ENCODE measurements at places on chromosomes 2 and 18. TPM values are rescaled to one million over a fixed set of nuclear protein-coding genes. Genes with fewer than 3 reads are reported as not detected.

Gene VWC2L
- polyA plus RNA-seq = not detected

Gene IL37
- not detected for polyA plus RNA-seq

Gene PAX8
- polyA plus RNA-seq = 0.22 TPM

Gene ST6GAL2
- 0.11 TPM for polyA plus RNA-seq

Gene ADAM17
- polyA plus RNA-seq = 8.4 TPM

Gene SPATA3
- polyA plus RNA-seq = not detected

Gene PDE1A
- polyA plus RNA-seq = 1.3 TPM

Gene ABCG5
- polyA plus RNA-seq = 0.03 TPM

Gene IL1RL1
- polyA plus RNA-seq = 5.6 TPM

Gene TRIM54
- polyA plus RNA-seq = 0.03 TPM

Gene FBLN7
- polyA plus RNA-seq = 7.1 TPM

Gene BOLA3
- polyA plus RNA-seq = 65.0 TPM

Gene SMYD1
- polyA plus RNA-seq = not detected

Gene PRKAG3
- polyA plus RNA-seq = 0.06 TPM

Gene ELOA2
- not detected for polyA plus RNA-seq

Gene HJURP
- 0.16 TPM for polyA plus RNA-seq

Gene FIGN
- 1.1 TPM for polyA plus RNA-seq

Gene CPO
- 1.1 TPM for polyA plus RNA-seq

Gene CHRND
- not detected for polyA plus RNA-seq

Gene RGPD5
- polyA plus RNA-seq = 4.1 TPM

Gene RGPD3
- polyA plus RNA-seq = 0.11 TPM

Gene EFR3B
- 0.18 TPM for polyA plus RNA-seq

Gene MAB21L4
- 0.37 TPM for polyA plus RNA-seq

Gene CACNB4
- polyA plus RNA-seq = 0.45 TPM

Gene SERPINB3
- 0.08 TPM for polyA plus RNA-seq

Gene KLHL29
- 4.6 TPM for polyA plus RNA-seq

Gene GMCL1
- polyA plus RNA-seq = 5.8 TPM

Gene SKOR2
- polyA plus RNA-seq = not detected

Gene NR4A2
- polyA plus RNA-seq = 4.0 TPM

Gene ST3GAL5
- polyA plus RNA-seq = 3.3 TPM

Gene PKDCC
- 46.7 TPM for polyA plus RNA-seq

Gene TXNDC2
- not detected for polyA plus RNA-seq

Gene ARID5A
- 63.3 TPM for polyA plus RNA-seq

Gene RHBDD1
- polyA plus RNA-seq = 6.0 TPM

Gene CRIM1
- 50.2 TPM for polyA plus RNA-seq

Gene LOXHD1
- 0.73 TPM for polyA plus RNA-seq

Gene LBH
- 15.6 TPM for polyA plus RNA-seq

Gene CYP27A1
- 11.6 TPM for polyA plus RNA-seq

Gene EFHD1
- polyA plus RNA-seq = 2.6 TPM

Gene GBX2
- not detected for polyA plus RNA-seq

Gene LYPD1
- polyA plus RNA-seq = 0.31 TPM

Gene RTP5
- polyA plus RNA-seq = 0.10 TPM

Gene TLX2
- polyA plus RNA-seq = not detected

Gene APCDD1
- polyA plus RNA-seq = 28.9 TPM

Gene BOLL
- polyA plus RNA-seq = not detected

Gene SOCS6
- 9.4 TPM for polyA plus RNA-seq

Gene MLPH
- 14.4 TPM for polyA plus RNA-seq

Gene PLCD4
- polyA plus RNA-seq = 0.56 TPM

Gene SAG
- polyA plus RNA-seq = 0.67 TPM

Data from adipose tissue (tissue), 3 donors.